ENCODE measurements at places on chromosomes 1 and 21. TPM values are rescaled to one million over a fixed set of nuclear protein-coding genes. Genes with fewer than 3 reads are reported as not detected.

DNA sequence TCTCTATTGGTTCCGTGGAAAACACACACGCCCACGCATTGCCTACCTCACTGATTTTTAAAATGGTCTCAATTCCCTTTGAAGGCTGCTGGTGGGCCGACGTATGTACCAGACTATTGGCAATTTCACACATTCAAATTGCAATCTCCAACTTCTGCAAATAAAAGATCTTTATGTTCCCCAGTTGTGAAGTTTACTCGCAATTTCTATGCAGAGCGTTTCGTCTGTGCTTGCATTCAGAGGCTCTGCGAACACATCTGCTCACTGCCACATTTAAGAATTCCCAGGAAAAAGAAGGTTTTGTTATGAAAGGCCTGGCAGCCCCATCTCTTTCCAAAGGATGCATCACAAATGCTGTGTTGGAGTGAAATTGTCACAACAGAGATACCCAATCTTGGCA is 288.0 kb upstream of the KAZN start:
- no peaks in the 10 kb centered on the region for H3K4me1 ChIP-seq
- no peak overlapping the region for H3K4me3 ChIP-seq
- H3K27ac ChIP-seq, result no peak overlapping the region
- DNase-seq, result no peak
- H3K36me3 ChIP-seq, result no peaks in the 10 kb centered on the region

- H3K27ac ChIP-seq, result no peak overlapping the region
- no peaks in the 10 kb centered on the region for H3K4me1 ChIP-seq
- no peaks in the 10 kb centered on the region for H3K36me3 ChIP-seq
- no peak overlapping the region for H3K4me3 ChIP-seq
- H3K27me3 ChIP-seq, result no peaks in the 10 kb centered on the region
- no peak for DNase-seq
Measured at GRCh38 chr1:209723756-209724693, 19.4 kb downstream of the HSD11B1 start.

DNA sequence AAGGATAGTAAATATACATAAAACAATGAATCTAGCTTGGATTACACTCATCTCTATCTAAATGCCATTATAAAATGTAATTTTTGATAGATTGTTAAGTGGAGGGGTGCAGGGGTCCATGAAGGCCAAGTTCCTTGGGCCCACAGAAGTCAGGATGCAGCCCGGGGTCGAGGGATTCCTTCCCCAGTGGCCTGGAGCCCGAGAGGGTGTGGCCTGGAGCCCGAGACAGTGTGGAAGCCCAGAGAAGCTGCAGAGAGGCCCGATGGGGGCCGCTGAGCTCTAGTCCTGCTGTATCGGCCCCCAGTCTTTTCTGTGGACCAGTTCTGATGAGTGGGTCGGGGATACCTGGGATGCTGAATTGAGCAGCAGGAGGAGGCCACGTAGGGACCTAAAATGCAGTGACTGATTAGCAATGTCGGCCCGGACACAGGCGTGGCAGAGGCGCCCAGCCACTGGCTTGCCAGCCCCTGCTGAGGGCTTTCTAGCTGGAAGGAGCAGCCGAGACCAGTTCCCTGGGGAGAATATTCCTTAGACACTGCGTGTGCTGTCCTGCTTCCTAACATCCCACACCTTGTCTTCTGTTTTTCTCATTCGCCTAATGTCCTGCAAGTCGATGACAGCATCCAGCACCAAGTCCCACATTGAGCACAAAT is 38.9 kb downstream of the UMODL1 start:
- no peak for DNase-seq
- no peaks in the 10 kb centered on the region for H3K27me3 ChIP-seq
- no peaks in the 10 kb centered on the region for H3K4me1 ChIP-seq

DNA sequence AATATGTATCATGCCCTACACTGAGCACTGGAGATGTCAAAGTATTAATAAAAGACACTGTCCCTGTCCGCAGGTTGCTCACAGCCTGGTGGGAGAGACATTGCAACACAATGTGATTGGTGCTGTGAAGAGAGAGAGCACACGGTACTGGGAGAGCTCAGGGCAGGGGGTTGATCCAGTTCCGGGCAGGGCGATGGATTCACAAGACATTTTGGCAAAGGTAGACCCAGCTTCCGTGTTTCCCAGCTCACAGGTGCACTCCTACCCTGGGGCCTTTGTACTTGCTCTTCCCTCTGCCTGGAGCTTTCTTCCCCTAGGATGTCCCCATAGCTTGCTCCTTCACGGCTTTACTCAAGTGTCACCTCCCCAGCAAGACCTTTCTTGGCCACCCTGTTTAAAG is 1.4 kb downstream of the PLA2G5 start:
- DNase-seq, result no peak
- no peaks in the 10 kb centered on the region for H3K36me3 ChIP-seq
- H3K27ac ChIP-seq, result no peak overlapping the region

DNA sequence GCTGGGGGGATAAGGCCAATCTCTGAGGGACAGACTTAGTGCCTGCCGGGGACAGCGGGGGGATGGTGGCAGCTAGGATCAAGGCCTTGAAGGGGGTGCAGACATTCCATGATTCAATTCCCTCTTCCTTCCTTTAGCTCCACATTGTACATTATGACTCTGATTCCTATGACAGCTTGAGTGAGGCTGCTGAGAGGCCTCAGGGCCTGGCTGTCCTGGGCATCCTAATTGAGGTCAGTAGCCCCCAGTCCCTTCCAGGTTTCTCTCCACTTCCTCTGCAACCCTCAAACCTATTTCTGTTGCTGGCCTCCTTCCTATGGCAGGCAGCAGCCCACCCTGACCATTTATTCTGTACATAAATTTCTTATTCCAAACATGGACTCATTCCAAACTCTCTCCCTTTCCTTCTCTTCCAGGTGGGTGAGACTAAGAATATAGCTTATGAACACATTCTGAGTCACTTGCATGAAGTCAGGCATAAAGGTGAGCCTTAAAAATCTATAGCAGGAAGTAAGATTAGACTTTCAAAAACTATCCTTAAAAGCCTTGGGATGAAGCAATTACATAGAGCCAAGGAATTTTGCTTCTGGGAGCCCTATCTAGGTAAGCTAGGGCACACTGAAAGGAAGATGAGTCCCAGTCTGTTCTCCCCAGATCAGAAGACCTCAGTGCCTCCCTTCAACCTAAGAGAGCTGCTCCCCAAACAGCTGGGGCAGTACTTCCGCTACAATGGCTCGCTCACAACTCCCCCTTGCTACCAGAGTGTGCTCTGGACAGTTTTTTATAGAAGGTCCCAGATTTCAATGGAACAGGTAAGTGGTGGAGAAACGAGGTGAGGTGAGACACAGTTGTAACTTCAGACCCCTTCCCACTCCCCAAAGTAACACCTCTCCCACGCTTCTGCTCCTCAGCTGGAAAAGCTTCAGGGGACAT is 5.1 kb downstream of the CA14 start:
- peaks cover 19% of the 10 kb centered on the region for H3K36me3 ChIP-seq
- H3K4me1 ChIP-seq, result peaks cover 8% of the 10 kb centered on the region
- no peaks in the 10 kb centered on the region for H3K27me3 ChIP-seq
- no peak for DNase-seq

DNA sequence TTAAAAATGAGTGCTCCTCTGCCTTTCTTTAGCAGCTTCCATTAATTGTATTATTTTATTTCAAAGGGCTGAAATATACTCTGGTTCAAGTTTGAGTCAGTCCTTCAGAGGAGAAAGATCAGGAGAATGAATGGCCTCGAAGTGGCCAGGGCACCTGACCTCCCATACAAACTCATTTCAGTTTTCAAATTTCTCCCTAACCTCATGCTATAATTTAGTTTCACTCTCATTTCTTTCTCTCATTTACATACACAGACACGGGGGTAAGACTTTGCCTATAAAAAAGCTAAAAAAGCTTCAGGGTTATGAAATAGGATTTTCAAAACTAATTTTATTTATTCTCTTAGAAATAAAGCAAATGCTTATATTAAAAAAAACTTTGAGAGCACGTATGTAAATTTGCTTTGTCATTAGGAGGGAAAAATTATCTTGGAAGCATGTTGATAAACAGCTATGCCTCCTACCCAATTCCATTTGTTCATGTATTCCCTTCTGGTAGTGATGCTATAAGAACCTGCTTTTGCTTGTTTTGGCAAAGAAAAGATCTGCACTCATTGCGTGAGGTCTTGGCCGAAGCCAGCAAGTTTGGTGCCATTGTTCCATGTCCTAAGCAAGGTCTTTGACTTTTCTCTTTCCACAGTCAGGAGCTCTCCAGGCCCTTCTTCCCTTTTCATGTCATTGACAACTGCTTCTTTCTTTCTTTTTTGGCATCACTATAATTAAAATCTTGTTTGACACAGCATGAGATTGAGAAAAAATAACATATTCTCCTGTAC is 80.4 kb upstream of the LRRC53 start:
- H3K27me3 ChIP-seq, result no peaks in the 10 kb centered on the region
- H3K27ac ChIP-seq, result no peak overlapping the region
- no peaks in the 10 kb centered on the region for H3K4me1 ChIP-seq
- no peak overlapping the region for H3K4me3 ChIP-seq

GRCh38 chr1:228070851-228071250 is 11.7 kb upstream of the ARF1 start:
- H3K27ac ChIP-seq, result no peak overlapping the region
- no peaks in the 10 kb centered on the region for H3K4me1 ChIP-seq
- H3K27me3 ChIP-seq, result no peaks in the 10 kb centered on the region
- DNase-seq, result no peak

GRCh38 chr1:87044424-87044823 is 130.0 kb downstream of the HS2ST1 start:
- no peaks in the 10 kb centered on the region for H3K36me3 ChIP-seq
- no peaks in the 10 kb centered on the region for H3K27me3 ChIP-seq
- no peak overlapping the region for H3K4me3 ChIP-seq
- no peaks in the 10 kb centered on the region for H3K4me1 ChIP-seq

GRCh38 chr1:214389734-214390133 is 108.8 kb downstream of the SMYD2 start:
- H3K27ac ChIP-seq, result no peak overlapping the region
- no peak for DNase-seq
- no peak overlapping the region for H3K4me3 ChIP-seq
- no peaks in the 10 kb centered on the region for H3K27me3 ChIP-seq
- H3K4me1 ChIP-seq, result peaks cover 4% of the 10 kb centered on the region
- peaks cover 39% of the 10 kb centered on the region for H3K36me3 ChIP-seq

- peak overlapping the region; percentile 96 for H3K27ac ChIP-seq
- peak overlapping the region; percentile 2 for H3K4me3 ChIP-seq
- DNase-seq, result no peak
Measured at GRCh38 chr1:37998913-37999429, 6.3 kb downstream of the FHL3 start.

DNA sequence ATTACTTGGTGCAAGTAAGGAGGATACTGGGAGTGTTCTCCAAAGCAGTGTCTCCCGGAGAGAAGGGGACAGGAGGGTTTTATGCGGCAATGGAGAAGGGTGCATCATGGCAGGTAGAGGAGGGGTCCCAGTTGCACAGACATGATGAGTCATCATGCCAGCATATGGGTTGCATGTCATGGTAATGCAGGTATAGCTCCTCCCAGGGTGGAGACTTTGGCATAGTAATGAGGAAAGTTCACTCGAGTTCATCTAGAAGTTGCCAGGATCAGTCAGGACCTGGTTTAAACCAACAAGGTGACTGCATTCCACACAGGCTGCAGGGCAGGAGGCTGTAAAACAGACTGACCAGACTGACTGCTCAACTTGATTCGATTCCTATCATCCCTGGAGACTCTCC is 355.7 kb upstream of the DUSP10 start:
- no peaks in the 10 kb centered on the region for H3K27me3 ChIP-seq
- no peaks in the 10 kb centered on the region for H3K36me3 ChIP-seq
- no peak overlapping the region for H3K4me3 ChIP-seq
- no peaks in the 10 kb centered on the region for H3K4me1 ChIP-seq
- DNase-seq, result no peak

- DNase-seq, result no peak
- H3K36me3 ChIP-seq, result no peaks in the 10 kb centered on the region
- H3K27me3 ChIP-seq, result no peaks in the 10 kb centered on the region
- H3K27ac ChIP-seq, result no peak overlapping the region
- no peak overlapping the region for H3K4me3 ChIP-seq
- no peaks in the 10 kb centered on the region for H3K4me1 ChIP-seq
Measured at GRCh38 chr1:57384901-57385300, 39.0 kb downstream of the DAB1 start.

DNA sequence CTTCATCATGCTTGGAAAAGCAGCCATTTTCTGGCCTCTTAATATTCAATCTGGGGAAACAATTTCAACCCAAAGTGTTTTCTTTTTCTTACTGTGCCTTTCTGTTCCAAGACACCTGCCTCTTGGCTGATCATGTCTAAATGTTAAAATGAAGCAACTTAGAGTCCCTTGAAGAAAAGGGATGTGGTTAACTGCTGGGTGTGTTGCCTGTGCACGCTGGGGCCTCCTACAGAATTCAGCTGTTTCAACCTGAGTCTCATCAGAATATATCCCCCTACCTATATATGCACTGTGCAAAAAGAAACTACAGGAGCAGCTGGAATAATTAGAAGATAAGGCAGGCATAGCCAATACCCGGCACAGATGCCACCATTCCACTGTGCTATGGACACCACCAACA is 222.0 kb downstream of the OMA1 start:
- no peak overlapping the region for H3K4me3 ChIP-seq
- no peaks in the 10 kb centered on the region for H3K36me3 ChIP-seq
- H3K27ac ChIP-seq, result no peak overlapping the region
- no peak for DNase-seq
- no peaks in the 10 kb centered on the region for H3K4me1 ChIP-seq

- H3K36me3 ChIP-seq, result no peaks in the 10 kb centered on the region
- no peak overlapping the region for H3K27ac ChIP-seq
- DNase-seq, result no peak
- H3K4me1 ChIP-seq, result peaks cover 7% of the 10 kb centered on the region
Measured at GRCh38 chr1:31151402-31151801, 85.9 kb upstream of the PUM1 start.

DNA sequence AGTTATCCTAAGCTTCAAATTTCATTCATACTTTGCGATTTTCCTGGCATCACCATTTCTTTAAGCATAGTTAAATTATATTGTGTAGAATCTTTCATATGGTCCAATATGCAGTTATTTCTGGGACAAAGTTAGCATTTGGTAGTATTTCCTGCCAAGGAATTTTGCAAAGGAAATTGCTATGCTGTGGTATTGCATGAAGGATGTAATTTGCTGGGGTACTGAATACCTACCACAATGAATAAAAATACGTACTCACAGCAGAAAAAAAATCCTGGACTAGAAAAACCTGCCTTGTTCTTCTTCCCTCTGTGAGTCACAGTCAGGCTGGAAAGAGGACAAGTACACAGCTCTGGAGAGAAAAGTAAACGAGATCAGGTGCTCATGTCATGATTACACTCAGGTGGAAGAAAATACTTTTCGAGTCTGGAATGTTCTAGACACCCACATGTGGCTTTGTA is 241.2 kb downstream of the PTBP2 start:
- no peak overlapping the region for H3K27ac ChIP-seq
- no peak overlapping the region for H3K4me3 ChIP-seq
- H3K36me3 ChIP-seq, result no peaks in the 10 kb centered on the region
- H3K27me3 ChIP-seq, result no peaks in the 10 kb centered on the region
- no peak for DNase-seq
- H3K4me1 ChIP-seq, result peaks cover 2% of the 10 kb centered on the region

FAM72B gene
- not detected for total RNA-seq

ASTN1 gene
- total RNA-seq, result 0.32 TPM

TMEM61 gene
- not detected for total RNA-seq

PROK1 gene
- not detected for total RNA-seq

CFHR3 gene
- not detected for total RNA-seq

VAV3 gene
- 0.64 TPM for total RNA-seq

NBPF20 gene
- total RNA-seq, result 2.0 TPM

HES3 gene
- not detected for total RNA-seq

CR1 gene
- total RNA-seq, result 8.4 TPM

DEPDC1 gene
- not detected for total RNA-seq

MSTO1 gene
- total RNA-seq, result 8.6 TPM

NCF2 gene
- total RNA-seq, result 9.8 TPM

Data from ascending aorta (tissue), 2 donors.